ENCODE measurements at places on chromosomes 7 and 10.

GRCh38 chr7:146510088-146510680, 393.6 kb downstream of the CNTNAP2 start:
- no peak for DNase-seq

GRCh38 chr10:13853854-13854253, 267.1 kb downstream of the PRPF18 start:
- no peak for DNase-seq

DNA sequence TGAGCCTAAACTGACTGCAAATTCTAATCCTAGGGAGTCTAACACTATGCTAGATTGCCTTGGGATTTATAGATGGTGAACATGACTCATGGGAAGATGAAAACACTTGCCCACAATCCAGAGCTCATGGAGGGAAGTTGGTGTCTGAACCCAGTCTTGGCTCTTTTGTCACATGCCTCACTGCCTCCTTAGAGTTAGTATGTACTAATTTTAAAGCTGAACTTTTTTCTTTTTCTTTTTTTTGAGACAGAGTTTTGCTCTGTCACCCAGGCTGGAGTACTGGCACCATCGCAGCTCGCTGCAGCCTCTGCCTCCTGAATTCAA, 14.4 kb downstream of the MRPL32 start:
- no peak for DNase-seq

GRCh38 chr7:46880508-46881196, 701.3 kb downstream of the TNS3 start:
- DNase-seq: no peak

DNA sequence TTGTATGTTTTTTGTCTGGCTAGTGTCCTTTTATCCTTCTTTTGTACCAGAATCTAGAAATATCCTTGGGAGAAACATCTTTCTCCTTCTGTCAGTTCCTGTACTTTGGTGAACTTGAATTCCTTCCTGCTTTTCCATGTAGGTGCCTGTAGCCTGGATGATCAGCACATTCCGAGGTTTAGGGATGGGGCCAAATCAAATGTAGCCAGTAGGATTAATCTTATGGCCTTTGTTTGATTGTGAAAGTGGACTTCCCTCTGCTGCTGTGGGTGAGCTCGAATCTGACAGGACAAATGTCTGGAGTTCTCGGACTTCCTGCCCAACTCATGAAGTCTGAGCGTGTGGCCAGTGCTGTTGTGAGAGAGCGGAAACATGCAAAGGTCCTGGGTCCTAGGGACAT, 33.2 kb upstream of the NAMPT start:
- DNase-seq: no peak

GRCh38 chr7:96344236-96344635, 22.3 kb upstream of the SLC25A13 start:
- DNase-seq: no peak

- DNase-seq: no peak
These were observed 22.0 kb downstream of the CYTH3 start for GRCh38 chr7:6250364-6250833.

DNA sequence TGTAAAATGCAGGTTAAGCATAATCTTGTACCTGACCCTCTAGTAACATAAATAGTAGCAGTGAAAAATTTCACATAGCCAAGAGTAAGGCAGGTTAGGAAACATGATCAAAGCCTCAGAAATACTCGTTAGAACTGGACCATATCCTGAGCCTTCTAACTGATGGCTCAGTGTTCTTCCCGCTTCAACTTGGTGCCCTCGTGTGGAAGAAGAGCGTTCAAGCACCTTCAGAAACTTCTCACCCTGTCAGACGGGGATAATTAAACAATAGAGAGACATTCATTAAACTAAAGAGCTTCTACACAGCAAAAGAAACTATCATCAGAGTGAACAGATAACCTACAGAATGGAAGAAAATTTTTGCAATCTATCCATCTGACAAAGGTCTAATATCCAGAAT, 124.5 kb downstream of the MYOF start:
- DNase-seq: no peak

- no peak for DNase-seq
These were observed 48.1 kb downstream of the CTTNBP2 start for GRCh38 chr7:117825132-117825531.

- no peak for DNase-seq
These were observed 38.6 kb downstream of the DNAJB6 start for GRCh38 chr7:157375410-157375809.

DNA sequence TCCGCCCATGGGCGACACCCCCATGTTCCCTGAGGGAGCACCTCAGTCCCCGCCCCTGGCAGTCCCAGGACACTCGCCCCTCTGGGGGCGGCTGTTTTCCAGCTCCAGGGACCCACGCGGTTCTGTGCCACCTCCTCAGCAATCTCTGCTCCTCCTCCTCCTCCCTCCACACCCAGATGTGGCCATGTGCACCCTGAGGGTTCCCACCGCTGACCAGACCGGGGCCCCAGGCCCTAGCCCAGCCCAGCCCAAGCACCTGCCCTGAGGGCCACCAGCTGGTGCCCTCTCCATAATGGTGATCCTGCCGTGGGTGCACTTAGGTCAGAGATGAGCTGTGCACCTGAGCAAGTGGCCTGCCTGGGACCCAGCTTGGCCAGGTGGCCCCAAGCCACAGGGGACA, 25.1 kb downstream of the AP5Z1 start:
- no peak for DNase-seq

GRCh38 chr10:26408858-26409494, 29.2 kb upstream of the APBB1IP start:
- no peak for DNase-seq

- no peak for DNase-seq
These were observed 164.6 kb upstream of the C1GALT1 start for GRCh38 chr7:7017707-7018280.

- no peak for DNase-seq
These were observed 146.4 kb downstream of the RGS10 start for GRCh38 chr10:119396008-119396708.

- DNase-seq: no peak
These were observed 74.1 kb downstream of the DOCK1 start for GRCh38 chr10:126979311-126979710.

GRCh38 chr10:129192344-129193128, 274.5 kb upstream of the MGMT start:
- no peak for DNase-seq

- DNase-seq: no peak
These were observed 52.0 kb upstream of the NRF1 start for GRCh38 chr7:129559564-129559963.

- no peak for DNase-seq
These were observed 542.4 kb downstream of the ACTR3B start for GRCh38 chr7:153301936-153302335.

- no peak for DNase-seq
These were observed 51.3 kb downstream of the PWWP2B start for GRCh38 chr10:132448248-132448731.

DNA sequence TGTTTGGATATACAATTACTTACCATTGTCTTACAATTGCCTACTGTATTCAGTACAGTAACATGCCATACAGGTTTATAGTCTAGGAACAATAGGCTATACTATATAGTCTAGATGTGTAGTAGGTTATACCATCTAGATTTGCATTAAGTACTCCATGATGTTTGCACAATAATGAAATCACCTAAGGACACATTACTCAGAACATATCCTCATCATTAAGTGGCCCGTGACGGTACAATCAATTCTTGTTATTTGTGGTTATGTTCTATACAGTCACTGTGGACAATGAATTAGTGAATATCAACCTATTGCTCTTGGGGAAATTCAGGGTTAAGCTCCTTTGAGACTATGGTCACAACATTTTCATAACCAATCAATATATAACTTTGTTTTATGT, 75.6 kb downstream of the MICU1 start:
- DNase-seq: no peak

- no peak for DNase-seq
These were observed 96.2 kb upstream of the KAT6B start for GRCh38 chr10:74730246-74730645.

DNA sequence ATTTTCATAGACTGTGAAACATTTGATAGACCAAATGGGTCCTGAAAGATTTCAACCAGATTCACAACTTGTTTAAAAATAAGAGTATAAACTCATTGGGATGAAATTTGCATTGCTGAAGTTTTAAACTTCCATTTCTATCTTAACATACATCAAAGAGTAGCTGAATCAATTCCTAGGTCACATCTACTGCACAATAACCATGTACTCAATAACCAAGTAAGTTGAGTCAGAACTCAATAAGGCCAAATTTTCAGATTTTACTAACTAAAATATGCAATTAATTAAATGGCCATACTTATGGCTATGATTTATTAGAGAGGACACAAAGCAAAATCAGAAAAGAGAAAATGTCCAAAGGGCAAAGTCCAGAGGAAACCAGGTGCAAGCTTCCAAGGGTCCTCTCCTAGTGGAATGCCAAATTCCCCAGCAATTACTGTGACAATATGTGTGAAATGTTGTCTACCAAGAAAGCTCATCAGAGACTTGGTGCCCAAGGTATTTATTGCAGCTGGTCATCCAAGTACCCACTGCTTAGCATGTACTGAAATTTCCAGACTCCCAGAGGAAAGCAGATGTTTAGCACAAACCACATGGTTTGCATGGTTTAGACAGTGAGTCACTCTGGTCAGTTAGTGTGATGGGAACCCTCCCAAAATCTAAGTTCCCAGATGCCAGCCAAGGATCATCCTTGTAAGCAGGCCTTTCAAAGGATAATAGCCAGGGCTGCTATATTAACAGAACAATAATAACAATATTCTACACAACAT, 238.9 kb downstream of the IPMK start:
- DNase-seq: no peak

GRCh38 chr10:111873041-111873440, 310.5 kb downstream of the GPAM start:
- DNase-seq: no peak

DNA sequence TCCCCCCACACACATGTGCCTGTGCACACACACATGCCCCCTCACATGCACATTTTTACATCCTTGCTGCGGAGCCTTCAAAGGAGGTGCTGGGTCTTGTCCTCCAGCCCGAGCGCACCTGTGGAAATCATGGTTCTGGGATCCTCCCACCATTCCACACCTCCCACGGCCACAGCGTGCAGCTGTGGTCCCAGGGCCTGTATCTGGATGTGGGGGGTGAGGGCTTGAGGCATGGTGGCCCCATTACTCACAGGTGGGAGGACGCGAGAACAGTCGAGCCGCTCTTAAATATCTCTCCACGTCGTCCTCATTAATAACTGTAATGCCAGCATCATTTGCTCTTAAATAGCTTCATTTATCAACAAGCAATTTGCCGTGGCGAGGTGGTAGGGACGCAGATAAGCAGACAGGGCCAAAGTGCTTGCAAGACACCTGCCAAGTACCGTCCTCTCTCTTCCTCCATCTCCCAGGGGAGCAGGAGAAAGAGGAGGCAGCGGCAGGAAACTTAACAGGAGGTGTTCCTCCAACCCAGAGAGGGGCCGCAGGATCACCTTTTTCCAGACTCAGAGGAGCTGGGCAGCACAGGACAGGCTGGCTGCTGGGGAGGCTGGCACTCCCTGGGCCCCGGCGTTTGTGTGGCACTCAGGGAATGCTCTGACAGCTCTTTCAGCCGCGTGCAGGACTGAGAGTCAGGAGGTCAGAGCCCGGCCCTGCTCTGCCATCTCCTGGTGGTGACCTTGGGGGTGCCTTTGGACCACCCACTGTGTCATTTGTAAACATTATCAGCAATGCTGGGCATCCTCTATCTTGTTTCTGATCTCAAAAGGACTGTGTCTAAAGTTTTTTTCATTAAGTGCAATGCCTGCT, 87.4 kb downstream of the CDH23 start:
- no peak for DNase-seq

- DNase-seq: no peak
These were observed 148.2 kb downstream of the CELF2 start for GRCh38 chr10:11165591-11166543.

- DNase-seq: no peak
These were observed 273.9 kb upstream of the NFE2L3 start for GRCh38 chr7:25877802-25878789.

DNA sequence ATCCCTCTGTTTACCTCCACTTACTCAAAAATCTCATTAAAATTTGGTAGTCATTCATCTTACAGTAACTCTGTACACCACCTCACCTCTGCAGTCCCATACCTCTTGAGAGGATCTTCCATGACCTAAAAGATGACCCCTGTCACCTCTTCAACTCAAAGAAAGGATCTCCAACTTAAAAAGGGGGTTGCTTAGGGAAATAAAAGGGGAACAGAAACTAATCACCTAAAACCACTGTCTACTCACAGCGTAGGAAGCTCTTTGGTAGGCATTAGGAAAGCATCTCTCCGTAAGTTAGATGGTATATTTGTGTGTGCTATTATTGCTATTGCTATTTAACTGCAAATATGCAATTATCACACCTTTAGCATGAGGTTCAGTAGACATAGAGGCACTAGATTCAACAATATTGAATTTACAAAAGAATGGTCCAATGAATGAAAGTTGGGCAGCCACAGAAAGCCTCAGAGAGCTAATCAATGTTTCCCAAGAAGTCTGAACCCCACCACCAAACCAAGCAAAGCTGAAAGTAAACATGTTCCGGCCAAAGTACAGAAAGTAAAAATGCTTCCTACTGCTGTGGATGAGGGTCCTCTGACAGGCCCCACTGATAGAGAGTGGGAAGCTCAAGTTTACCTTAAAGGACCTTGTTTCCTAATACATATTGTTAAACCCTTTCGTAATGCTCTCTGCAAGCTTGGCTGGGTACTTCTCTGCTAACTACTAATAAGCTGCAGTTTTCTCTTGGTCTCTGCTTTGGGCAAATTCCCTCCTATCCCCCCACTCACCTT, 105.8 kb downstream of the GRM8 start:
- no peak for DNase-seq

DNA sequence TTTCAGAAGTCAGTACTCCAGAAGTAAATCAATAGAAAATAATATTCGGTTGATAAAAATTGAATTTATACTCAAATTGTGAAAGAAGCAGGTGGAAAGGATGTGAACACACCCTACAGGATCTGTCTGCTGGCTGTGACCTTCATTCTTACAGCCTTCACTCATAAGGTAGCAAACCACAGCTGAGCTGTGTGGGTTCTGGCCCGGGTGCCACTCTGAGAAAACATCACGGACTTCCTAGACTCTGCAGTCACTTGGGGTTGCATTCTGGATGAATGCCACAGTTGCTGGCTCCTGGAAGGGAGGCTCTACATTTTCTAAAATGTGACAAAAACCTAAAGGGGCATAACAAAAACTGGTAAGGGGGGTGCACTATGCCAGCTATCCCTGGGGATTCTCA, 36.0 kb upstream of the ABLIM1 start:
- no peak for DNase-seq

DNA sequence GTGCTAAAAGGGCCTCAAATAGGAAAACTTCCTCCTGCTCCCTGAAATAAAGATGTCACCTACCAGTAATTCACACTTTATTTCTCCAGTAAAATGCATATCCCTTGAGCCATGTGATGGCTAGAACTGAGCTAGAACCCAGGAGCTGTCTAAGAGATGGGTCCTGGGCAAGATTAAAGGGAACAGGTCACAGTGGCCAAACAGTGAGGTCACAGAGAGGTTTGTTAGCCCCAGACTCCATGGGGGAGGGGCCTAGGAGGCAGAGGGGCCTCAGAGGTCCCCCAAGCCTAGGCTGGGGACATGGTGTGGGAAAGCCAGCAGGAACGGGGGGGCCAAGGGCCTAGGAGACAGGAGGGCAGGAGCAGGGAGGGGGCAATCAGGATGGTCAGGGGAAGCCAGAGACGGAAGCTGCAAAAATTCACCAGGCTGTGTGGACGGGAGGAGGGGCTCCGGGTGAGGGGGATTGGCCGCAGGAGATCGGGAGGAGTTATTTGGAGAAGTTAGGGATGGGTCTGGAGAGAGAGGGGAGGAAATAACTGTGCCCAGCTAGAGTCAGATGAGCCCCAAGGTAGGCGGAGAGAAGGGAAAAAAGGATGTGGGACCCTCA, 3.3 kb downstream of the FBXO24 start:
- DNase-seq: no peak

GRCh38 chr7:96311967-96312366, 9.9 kb downstream of the SLC25A13 start:
- no peak for DNase-seq

GRCh38 chr10:30002426-30003266, 56.7 kb downstream of the JCAD start:
- no peak for DNase-seq
